ENCODE measurements at places on chromosomes 1 and 21.

DNA sequence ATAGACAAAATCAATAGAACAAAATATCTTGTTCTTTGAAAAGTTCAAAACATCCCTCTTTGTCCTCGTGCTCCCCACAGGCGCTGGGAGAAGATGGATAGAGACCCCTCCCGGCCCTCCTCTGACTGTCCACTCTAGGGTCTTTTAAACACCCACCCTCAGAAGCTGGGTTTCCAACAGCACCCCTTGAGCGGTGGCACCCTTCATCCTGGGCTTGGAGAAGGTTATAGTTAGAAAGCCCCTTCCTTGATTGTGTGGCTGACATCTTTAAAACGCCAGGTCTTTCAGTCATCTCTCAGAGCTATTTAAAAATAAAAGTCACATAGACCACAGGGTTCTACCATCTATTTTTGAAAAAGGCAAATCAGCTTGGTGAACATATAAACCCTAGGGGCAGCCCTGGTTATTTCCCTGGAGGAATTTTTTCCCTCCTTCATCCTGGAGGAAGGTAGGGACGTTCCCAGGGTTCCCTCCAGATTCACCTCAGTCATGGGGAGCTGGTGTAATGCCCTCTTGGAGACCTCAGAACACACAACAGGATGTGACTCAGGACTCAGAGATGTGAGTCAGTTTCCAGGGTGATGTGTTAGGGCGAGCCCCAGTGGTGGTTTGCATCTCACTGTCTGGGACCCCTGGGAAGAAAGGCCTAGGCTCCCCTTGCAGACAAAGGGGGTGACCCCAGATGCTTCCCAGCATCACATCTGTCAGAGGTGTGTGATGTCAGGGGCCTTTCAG, 138.5 kb downstream of the CLIC6 start:
- no peaks in the 10 kb centered on the region for H3K27me3 ChIP-seq
- H3K36me3 ChIP-seq, result peaks cover 54% of the 10 kb centered on the region
- peaks cover 35% of the 10 kb centered on the region for H3K4me1 ChIP-seq
- no peak overlapping the region for H3K4me3 ChIP-seq
- DNase-seq, result no peak

DNA sequence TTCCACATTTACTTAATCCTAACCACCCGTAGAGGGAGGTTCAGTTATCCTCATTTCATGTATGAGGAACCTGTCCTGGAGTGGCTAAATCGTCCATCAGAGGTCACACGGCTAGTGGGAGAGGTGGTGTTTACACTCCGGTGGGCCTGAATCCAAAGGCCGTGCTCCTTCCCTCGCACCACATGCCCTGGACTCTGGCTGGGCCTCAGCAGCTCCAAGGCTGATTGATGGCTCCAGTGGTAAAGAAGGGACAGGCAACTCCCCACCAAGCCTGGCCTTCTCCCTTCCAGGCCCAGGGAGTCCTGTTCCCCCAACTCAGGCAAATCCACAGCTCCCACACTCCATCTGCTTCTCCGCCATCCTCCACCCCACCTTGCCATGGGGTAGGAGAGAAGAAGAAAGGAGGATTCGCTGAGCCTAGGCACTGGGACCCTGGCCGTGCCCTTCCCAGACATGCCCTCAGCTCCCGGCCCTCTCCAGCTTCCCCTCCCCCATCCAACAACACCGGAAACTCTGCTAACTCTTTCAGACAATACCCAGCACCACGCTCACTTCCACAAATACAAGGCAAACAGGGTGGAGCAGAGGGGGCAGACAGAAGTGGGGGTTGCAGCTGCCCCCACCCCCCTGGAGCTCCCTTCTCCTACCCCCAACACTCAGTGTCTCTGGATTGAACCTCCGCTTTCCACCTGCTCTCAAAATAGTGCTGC, 10.9 kb downstream of the ARHGEF2 start:
- peaks cover 90% of the 10 kb centered on the region for H3K36me3 ChIP-seq
- peak overlapping the region; percentile 76 for H3K27ac ChIP-seq
- no peaks in the 10 kb centered on the region for H3K27me3 ChIP-seq
- no peak for DNase-seq

- H3K27ac ChIP-seq, result peak overlapping the region; percentile 21
- no peak overlapping the region for H3K4me3 ChIP-seq
- peaks cover 31% of the 10 kb centered on the region for H3K4me1 ChIP-seq
- no peaks in the 10 kb centered on the region for H3K27me3 ChIP-seq
- H3K36me3 ChIP-seq, result peaks cover 3% of the 10 kb centered on the region
- no peak for DNase-seq
These were observed 52.7 kb downstream of the PLPP3 start for GRCh38 chr1:56526571-56527174.

- H3K27ac ChIP-seq, result no peak overlapping the region
- H3K4me3 ChIP-seq, result no peak overlapping the region
- no peaks in the 10 kb centered on the region for H3K36me3 ChIP-seq
- H3K4me1 ChIP-seq, result peaks cover 48% of the 10 kb centered on the region
- no peaks in the 10 kb centered on the region for H3K27me3 ChIP-seq
These were observed 260.3 kb upstream of the SGIP1 start for GRCh38 chr1:66273656-66274055.

- H3K4me1 ChIP-seq, result no peaks in the 10 kb centered on the region
- H3K36me3 ChIP-seq, result no peaks in the 10 kb centered on the region
- H3K27ac ChIP-seq, result no peak overlapping the region
These were observed 249.0 kb downstream of the SETD4 start for GRCh38 chr21:35811191-35811806.

GRCh38 chr1:22870201-22870871, 102.3 kb downstream of the LACTBL1 start:
- H3K27me3 ChIP-seq, result no peaks in the 10 kb centered on the region
- H3K27ac ChIP-seq, result no peak overlapping the region
- no peak for DNase-seq
- H3K36me3 ChIP-seq, result no peaks in the 10 kb centered on the region

DNA sequence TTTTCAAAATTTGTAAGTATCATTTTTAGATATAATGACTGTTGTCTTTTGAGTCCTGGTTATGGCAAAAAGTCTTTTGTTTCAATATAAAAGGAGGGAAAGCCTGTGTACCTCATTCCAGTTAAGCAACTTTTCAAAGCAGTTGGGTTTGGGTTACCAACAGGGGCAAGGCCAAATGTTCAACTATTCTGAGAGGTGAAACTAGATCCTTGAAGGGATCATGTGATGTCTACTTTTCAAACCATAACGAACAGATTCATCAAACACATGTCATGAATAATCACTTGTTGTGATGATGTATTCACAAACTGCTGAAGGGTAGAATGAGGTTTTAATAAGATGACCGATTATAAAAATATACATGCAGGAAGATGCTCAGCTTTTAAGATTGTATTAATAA, 171.3 kb downstream of the HHAT start:
- H3K4me3 ChIP-seq, result no peak overlapping the region
- DNase-seq, result no peak
- H3K4me1 ChIP-seq, result no peaks in the 10 kb centered on the region
- H3K27ac ChIP-seq, result no peak overlapping the region

DNA sequence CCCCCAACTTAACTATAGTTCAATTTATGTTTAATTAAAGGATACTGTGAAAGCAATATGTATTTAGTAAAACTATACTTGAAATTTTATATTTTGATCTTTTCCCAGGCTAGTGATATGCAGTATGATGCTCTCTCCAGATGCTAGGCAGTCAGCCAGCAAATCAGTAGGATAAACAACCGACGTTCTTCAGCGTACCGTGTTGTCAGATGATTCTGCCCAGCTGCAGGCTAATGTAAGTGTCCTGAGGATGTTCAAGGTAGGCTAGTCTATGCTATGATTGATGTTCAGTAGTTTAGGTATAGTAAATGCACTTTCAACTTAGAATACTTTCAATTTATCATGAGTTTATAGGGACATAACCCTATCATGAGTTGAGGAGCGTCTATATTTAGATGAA, 762.6 kb downstream of the MRPL39 start:
- no peak for DNase-seq
- no peaks in the 10 kb centered on the region for H3K36me3 ChIP-seq
- H3K27ac ChIP-seq, result no peak overlapping the region
- H3K27me3 ChIP-seq, result no peaks in the 10 kb centered on the region

DNA sequence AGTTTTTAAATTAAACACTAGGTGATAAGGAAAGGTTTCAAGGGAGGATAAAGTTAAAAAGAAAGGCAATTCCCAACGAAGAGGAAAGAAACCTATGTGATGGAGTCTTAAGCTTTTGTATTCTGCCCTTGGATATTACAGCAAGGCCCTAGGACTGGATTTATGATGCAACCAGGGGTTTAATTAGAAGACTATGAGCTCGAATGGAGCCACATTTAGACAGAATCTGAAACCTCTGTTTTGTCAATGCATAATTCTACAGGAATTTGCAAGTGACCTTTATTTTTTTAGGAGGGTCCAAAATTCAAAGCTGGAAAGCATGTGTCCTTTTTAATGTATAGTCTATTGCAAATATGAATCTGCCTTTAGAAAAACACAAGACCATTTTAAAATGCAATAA, 37.9 kb downstream of the TGFB2 start:
- no peak overlapping the region for H3K27ac ChIP-seq
- no peaks in the 10 kb centered on the region for H3K4me1 ChIP-seq
- DNase-seq, result no peak
- H3K36me3 ChIP-seq, result no peaks in the 10 kb centered on the region
- H3K27me3 ChIP-seq, result peaks cover 2% of the 10 kb centered on the region
- H3K4me3 ChIP-seq, result no peak overlapping the region

DNA sequence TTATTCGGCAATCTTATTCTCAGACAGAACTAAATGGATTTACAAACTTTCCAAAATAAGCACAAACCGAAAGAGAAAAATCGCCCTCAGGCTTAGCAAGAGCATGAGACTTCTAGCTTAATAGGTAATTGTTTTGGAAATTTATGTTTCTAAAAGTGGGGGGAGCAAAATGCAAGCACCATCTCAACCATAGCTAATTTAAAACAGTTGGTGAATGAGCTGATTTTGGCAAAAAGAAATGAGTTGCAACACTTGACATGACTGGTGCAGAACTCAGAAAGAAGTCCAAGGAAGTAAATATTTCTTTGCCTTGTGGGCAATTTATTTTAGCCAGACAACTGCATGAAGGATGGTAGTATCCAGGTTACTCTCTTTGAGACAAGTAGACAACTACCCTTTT, 71.5 kb upstream of the PTGFR start:
- DNase-seq, result no peak
- no peaks in the 10 kb centered on the region for H3K4me1 ChIP-seq
- H3K4me3 ChIP-seq, result no peak overlapping the region
- H3K36me3 ChIP-seq, result no peaks in the 10 kb centered on the region
- no peak overlapping the region for H3K27ac ChIP-seq

- H3K4me1 ChIP-seq, result peaks cover 16% of the 10 kb centered on the region
- H3K4me3 ChIP-seq, result peak overlapping the region; percentile 63
- no peaks in the 10 kb centered on the region for H3K36me3 ChIP-seq
- no peaks in the 10 kb centered on the region for H3K27me3 ChIP-seq
These were observed 1.7 kb downstream of the COP1 start for GRCh38 chr1:176205332-176205914.

DNA sequence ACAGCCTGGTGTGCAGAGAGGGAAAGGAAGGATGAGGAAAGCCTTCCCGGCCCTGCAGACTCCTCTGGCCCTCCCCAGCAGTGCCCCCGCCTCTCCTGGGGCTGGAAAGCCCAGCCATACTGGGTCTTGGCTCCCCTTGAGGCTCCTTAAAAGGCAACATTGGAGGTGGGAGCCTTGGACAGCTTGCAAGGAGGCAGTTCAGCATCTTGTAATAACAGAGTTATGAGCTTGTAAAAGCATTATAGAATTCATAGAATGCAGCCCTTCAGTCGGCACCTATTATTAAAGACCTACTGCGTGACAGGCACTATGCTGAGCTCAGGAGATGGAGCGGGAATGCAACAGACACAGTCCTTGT, 4.2 kb downstream of the TINAGL1 start:
- no peak overlapping the region for H3K4me3 ChIP-seq
- H3K27me3 ChIP-seq, result no peaks in the 10 kb centered on the region
- no peak overlapping the region for H3K27ac ChIP-seq
- no peaks in the 10 kb centered on the region for H3K36me3 ChIP-seq
- H3K4me1 ChIP-seq, result peaks cover 2% of the 10 kb centered on the region
